ENCODE measurements at places on chromosomes 3 and 15.

- DNase-seq, result no peak
These were observed 52.6 kb downstream of the ARNT2 start for GRCh38 chr15:80456517-80457492.

DNA sequence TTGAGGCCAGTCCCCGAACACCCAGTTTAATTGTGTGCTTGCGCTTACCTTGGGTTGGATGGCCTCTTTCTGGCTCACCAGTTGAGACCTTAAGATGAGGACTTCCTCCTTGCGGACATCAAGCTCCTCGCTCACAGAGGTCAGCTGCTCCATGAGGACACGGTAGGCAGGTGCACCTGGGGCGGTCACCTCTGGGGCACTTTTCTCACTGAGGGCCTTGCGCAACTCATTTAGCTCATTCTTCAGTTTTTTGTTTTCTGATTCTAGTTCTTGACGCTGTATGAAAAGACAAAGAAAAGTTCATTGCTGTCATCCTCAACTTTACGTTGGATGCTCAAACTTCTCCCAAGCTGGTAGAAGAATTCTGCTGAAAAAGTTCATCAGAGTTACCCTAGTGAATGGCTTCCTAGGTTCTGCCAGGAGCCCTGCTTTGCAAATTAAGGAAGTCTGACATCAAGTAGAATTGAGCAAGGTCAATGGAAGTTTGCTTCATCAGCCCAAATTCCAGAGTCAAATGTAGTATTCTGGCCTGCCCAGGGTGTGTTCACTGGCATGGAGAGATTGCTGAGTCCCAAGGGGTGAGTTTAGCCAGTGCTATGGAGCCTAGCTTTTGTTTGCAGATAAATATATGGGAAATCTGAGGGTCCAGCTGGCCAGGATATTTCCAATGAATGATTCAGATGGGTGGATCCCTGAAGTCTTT lies 55.8 kb upstream of the MYO5C start:
- no peak for DNase-seq

- DNase-seq, result no peak
These were observed 29.2 kb upstream of the UMPS start for GRCh38 chr3:124700880-124701684.

- DNase-seq, result no peak
These were observed 5.3 kb upstream of the APEH start for GRCh38 chr3:49668861-49669260.

DNA sequence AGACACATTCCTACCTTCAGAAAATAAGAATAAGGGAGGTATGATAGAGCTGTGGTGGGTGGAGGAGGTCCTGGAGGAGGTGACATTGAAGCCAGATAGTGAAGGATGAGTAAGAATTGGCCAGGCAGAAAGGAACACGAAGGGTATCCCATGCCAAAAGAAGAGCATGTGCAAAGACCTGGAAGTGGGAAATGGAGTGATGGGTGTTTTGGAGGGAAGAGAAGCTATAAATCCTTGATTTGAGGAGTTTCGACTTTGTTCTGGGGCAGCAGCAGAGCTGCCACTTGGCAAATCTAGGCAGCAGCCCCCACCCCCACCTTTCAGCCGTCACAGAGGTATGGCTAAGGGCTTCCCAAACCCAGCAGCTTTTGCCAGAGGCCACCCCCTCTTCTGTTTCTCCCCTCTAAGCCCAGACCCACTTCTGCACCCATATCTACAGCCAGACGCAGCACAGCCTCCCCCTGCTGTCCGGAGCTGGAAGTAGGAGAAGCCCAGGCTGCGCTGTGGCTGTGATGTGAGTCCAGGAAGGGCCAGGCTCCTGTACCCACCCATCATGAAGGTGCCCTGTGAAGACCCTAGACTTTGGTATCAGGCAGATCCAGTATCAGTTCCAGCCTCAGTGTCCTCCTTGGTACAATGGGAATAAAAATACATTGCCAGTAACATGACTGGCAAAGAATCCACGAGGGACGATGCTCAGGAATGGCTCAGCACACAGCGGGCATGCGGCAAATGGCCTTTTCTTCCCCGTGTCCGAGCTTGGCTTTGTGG lies 188.7 kb upstream of the LINGO1 start:
- no peak for DNase-seq

- DNase-seq, result no peak
These were observed 46.6 kb downstream of the XXYLT1 start for GRCh38 chr3:195224156-195224979.
